ENCODE measurements at places on chromosomes 5 and 9. TPM values are rescaled to one million over a fixed set of nuclear protein-coding genes. Genes with fewer than 3 reads are reported as not detected.

Gene SLC36A2
- polyA plus RNA-seq, result not detected

Gene NMUR2
- polyA plus RNA-seq, result not detected

Gene BTNL8
- polyA plus RNA-seq, result not detected

Gene RNF183
- polyA plus RNA-seq, result 0.18 TPM

Gene ANKRD18B
- polyA plus RNA-seq, result 0.67 TPM

DNA sequence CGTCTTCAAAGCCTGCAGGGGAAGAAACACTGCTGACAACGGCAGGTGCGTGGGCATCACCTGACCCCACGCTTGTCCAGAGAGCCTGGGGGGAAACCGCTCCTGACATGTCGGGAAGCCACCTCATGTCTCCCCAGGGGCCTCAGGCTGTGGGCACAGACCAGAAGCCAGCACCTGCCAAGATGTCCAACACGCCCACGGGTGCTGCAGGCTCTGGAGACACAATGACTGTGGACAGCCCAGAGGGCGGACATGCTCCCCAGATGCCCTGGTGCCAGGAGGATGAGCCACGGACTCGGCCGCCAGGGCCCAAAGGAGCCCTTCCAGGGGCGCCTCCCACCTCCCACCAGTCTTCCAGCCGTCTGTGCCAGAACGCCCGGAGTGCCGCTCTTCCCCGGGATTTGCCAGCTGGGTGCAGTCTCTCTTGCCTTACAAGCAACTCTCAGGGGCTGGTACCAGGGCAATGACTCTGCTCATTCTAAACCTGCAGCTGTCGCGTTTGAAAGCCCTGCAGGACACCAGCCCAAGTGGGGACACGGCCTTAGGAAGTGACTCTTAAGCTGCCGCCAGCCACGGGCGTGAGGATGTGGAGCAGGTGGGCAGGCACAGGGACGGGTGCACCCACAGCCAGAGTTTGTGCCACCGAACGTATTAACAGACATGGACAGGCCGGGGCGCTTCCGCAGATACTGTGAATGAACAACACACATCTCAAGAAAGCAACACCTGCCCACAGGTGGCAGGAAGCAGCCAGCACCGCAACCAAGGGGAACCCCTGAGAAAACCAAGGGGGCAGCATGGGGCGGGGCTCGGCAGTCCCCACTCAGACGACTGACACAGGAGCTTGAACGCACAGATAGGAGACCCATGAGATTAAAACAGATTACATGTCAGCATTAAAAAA is 6.8 kb upstream of the LHX3 start:
- no peak for DNase-seq

DNA sequence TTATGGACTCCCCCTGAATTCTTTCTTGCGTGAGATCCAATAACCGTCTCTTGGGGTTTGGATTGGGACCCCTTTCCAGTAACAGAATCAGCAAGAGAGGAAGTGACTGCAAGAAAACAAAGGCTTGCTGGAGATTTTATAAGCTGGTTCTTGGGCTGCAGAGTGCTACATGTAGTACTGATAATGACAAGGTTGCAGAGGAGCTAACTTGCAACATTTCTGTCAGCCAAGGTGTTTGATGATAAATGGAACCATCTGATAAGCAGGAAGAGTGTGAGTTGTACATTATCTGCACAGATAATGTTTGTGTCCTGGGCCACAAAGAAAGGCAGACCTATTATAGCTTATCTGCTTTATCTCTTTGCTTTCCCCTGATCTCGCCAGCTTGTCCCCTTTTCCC is 37.1 kb downstream of the DNAJB5 start:
- DNase-seq, result no peak

- peak; percentile 49 for DNase-seq
These were observed 4.8 kb upstream of the PLGRKT start for GRCh38 chr9:5442400-5443011.

- no peak for DNase-seq
These were observed 93.9 kb upstream of the DMRT1 start for GRCh38 chr9:747567-747966.

- DNase-seq, result no peak
These were observed 24.7 kb downstream of the NXNL2 start for GRCh38 chr9:88559661-88560060.

DNA sequence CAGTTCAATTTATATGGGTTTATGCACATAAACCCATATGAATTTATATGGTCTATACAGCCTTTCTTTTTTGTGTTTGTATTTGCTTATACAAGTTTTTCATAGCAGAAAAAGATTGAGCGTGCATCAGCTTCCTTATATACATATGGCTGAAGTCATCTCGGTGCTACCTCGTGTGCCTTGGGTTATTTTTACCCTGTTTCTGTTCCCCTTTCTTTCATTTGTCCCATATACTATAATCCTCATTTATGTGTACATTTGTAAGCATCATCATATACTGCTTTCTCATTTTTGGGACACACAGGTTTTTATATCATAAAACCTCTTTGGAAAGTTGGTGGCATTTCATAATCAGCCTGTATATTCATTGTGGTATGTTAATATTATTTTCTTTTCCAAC is 107.8 kb upstream of the ADAMTSL1 start:
- DNase-seq, result no peak

DNA sequence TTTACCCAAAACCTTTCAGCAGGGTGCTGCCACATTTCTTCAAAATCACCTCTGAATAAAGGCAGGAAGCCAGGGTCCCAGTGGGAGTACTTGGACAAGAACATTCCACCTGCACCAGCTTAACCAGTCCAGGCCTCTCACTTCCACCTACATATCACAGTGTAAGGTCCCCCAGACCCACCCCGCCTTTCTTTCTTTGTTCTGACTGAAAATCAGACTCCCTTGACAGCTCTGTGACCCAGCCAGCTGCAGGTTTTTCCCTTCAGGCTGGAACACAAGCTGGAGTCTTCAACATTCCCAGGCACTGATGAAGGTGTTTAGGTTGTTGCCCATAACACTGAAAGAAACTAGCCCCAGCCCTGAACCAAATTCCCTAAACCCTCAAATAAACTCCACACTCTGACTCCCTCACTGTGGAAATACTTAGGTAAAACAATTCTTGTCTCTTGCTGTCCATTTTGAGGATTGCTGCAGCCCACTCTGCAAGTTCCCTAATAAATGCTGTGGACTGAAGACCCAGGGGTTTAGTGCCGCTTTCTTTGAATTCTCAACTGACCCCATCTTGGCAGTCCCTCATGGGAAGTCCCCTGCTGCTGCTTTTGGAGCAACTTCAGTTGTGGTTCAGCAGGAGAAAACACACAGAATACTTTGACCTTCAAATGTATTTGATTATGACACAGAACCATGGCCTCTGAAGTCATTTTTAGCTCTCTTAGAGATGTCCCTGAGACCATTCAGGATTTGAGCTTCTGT is 24.8 kb downstream of the P4HA2 start:
- no peak for DNase-seq
